ENCODE measurements at places on chromosomes 1 and 21.

DNA sequence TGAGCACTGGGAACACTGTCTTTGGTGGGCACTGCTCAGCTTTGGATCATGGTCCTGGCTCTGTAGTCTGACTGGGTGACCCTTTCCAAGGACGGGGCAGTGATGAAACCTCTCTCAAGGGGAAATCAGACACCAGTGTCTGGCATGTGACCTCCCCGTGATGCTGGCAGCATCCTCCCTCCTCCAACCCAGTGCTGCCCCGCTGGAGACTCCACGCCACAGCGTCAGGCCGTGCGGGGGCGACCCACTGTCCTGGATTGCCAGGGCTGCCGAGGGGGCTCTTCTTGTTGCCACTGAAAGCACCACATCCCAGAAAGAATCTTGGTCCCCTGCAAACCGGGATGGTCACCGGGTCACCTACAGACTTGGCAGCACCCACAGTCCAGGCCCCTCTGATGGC is 146.4 kb upstream of the ARHGEF16 start:
- DNase-seq: no peak

DNA sequence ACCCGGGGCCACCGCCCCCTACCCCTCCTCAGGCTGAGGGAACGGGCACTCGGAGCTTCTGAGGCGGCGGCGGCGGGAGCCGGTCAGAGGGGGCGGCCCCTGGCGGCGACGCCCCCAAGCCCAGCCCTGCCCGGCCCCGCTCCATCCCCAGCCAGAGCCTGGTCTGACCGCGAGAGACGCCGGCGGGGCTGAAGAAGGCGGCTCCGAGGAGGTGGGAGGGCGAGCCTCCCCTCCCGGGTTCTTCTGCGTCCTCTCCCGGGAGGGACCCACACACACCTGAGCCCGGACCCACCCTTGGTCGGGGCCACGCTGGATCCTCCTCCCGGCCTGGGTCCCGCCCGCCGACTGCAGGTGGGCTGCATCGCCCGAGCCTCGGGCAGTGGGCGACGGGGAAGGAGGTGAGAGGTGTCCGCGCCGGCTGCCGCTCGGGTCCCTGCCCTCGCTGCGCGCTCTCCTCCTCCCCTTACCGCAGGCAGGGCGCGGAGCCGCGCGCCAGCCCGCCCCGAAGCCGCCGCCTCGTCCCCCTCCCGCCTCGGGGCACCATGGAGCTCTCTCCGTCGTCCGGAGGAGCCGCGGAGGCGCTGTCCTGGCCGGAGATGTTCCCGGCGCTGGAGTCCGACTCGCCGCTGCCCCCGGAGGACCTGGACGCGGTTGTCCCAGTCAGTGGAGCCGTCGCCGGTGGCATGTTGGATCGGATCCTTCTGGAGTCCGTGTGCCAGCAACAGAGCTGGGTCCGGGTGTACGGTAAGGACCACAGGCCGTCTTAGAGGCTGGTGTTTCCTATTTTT is at the start of gene RASAL2:
Gene RASAL2, plus strand, starts transcription at position 154 of the 788 bp plus-strand sequence. Its CDS starts 389 bp downstream, at position 543.
- DNase-seq: no peak

GRCh38 chr1:245263529-245264095 is 108.8 kb downstream of the KIF26B start:
- no peak for DNase-seq

GRCh38 chr1:79667848-79668696 is 661.5 kb upstream of the ADGRL4 start:
- DNase-seq: no peak

GRCh38 chr1:156069490-156070455 is 8.8 kb downstream of the RAB25 start:
- no peak for DNase-seq

DNA sequence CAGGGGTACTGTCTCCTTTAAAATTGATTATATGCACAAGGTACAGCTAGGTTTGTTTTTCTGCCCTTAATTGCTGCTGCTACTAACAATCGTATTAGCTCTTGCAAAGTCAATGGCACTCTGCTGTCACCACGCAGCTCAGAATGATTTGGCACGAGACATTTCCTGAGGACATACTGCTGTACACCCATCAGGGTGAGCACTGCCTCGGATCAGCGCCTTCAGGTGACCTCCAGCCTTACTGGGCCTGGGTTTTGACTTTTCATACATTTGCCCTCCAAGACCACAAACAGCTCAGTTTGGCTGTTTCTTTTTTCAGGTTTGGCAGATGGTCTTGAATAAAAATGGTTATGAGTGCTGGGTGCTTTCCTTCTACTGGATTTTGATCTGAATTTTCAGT is 110.9 kb downstream of the NTPCR start:
- no peak for DNase-seq

DNA sequence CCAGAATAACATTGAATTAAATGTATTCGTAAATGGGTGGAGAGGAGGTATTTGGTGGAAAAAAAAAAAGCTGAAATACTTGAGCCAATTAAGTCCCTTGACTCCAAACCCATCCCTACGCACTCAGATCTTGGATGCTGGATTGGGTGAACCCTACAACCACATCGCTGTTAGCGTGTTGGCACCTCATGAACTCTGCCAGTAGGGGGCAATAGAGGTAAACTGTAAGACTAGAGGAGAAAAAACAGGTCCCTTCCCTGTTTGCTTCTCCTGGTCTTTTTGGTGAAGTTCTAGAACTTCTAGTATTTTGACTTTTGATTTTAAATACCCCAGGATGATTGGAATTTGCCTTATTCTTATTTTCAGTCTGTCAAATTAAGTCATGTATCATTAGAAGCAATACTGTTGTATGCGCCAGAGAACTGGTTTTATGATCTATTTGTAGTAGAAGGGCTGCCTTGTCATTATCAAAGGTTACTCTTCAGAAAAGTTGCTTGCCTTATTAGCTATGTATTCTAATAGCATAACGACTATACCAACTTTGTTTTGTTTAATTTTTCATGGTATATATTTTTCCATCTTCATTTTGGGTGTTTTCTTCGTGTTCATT is 1.9 kb upstream of the OR13G1 start:
- peak; percentile 1 for DNase-seq

DNA sequence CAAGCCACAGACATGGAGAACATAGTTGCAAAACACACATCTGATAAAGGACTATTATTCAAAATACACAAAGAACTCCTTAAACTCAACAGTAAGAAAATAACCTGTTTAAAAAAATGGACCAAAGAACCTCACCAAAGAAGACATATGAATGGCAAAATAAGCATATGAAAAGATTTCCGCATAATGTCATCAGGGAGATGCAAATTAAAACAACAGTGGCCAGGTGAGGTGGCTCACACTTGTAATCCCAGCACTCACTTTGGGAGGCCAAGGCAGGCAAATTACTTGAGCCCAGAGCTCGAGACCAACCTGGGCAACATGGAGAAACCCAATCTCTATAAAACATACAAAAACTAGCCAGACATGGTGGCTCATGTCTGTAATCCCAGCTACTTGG is 50.4 kb downstream of the PRPF38A start:
- no peak for DNase-seq

DNA sequence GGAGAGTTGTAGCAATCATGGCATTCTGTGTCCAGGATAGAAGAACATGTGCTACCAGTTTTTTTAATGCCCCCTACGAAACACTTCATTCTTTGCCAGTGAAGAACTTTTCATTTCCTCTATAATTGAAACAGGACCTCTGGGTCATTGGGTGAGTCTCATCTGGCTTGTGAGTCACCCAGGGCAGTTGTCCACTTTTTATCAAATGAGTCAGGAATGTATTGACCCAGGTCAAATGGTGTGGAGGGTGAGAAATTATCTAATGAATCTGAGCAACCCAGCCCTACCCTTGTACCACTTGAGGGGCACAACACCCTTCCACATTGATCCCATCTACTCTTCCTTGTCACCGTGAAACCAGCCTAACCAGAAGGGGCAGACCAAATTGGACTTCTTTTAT is 417.3 kb upstream of the PROX1 start:
- DNase-seq: no peak

GRCh38 chr1:205532996-205533735 is 28.7 kb downstream of the CDK18 start:
- DNase-seq: no peak

DNA sequence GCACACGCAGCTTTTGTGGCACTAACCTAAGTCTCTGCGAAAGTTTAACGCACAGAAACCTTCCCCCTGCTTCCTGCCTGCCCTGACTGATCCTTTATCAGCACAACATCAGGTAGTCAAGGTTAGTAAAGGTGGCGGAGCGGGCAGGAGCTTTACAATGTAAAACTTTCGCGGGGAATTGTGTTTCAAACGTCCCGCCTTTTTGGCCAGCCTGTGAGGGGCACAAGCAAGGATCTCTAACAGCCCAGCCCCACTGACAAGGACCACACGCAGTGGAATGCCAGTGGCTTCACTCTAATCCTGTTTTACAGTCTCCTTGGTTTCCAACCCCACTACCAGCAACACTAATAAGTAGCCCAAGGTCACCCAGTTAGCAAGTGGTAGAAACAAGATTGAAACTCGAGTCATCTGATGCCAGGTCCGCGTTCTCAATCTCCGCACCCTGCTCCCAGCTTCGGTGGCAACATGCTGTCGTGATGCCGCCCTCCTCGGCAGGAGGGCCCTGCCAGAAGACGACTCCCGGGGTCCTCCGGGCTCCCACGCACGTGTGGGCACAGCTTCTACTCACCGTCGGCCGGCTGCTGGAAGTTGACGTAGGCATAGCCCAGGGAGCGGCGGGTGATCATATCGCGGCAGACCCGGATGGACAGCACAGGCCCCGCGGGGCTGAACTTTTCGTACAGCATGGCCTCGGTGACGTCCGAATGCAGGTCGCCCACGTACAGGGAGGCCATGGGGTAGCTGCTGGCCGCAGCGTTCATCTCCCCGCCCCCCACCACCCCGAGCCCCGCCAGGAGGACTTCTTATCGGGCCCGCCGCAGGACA is 1.2 kb downstream of the PABPC4 start:
- DNase-seq: no peak

- peak; percentile 9 for DNase-seq
These were observed 26.9 kb upstream of the LRRC3 start for GRCh38 chr21:44428281-44428960.

- no peak for DNase-seq
These were observed 119.7 kb downstream of the ZNF326 start for GRCh38 chr1:90114521-90115141.

DNA sequence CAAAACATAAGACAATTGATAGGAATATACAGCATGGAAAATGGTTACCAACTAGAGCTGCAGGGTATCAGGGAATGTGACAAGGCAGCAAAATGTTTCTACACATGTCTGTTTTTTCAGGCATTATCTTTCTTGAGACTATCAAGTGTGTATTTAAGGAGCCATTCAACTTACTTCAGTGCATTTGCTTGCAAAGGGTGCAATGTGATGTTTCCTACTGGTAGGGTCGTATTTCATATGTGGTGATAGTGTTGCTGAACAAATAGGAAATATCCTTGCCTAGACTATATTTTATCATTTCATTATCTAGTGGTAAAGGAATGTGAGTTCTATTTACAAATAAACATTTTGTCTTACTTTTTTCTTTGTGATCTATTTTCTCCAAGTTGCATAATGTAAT is 42.4 kb downstream of the PTPRC start:
- DNase-seq: no peak

- no peak for DNase-seq
These were observed 248.6 kb upstream of the DEPDC1 start for GRCh38 chr1:68745451-68745850.

GRCh38 chr1:220113136-220113695 is 19.3 kb downstream of the IARS2 start:
- no peak for DNase-seq

GRCh38 chr1:7705048-7705907 is 65.8 kb upstream of the VAMP3 start:
- no peak for DNase-seq

GRCh38 chr21:44793592-44794374 is 7.8 kb downstream of the UBE2G2 start:
- no peak for DNase-seq

- DNase-seq: peak; percentile 87
These were observed at the start of gene ALG6 for GRCh38 chr1:63367215-63368103. ALG6 (plus strand) TSS chr1:63367627; CDS start chr1:63370978, 3,351 bp downstream.

GRCh38 chr1:196858811-196859210 is 29.0 kb upstream of the CFHR4 start:
- no peak for DNase-seq

DNA sequence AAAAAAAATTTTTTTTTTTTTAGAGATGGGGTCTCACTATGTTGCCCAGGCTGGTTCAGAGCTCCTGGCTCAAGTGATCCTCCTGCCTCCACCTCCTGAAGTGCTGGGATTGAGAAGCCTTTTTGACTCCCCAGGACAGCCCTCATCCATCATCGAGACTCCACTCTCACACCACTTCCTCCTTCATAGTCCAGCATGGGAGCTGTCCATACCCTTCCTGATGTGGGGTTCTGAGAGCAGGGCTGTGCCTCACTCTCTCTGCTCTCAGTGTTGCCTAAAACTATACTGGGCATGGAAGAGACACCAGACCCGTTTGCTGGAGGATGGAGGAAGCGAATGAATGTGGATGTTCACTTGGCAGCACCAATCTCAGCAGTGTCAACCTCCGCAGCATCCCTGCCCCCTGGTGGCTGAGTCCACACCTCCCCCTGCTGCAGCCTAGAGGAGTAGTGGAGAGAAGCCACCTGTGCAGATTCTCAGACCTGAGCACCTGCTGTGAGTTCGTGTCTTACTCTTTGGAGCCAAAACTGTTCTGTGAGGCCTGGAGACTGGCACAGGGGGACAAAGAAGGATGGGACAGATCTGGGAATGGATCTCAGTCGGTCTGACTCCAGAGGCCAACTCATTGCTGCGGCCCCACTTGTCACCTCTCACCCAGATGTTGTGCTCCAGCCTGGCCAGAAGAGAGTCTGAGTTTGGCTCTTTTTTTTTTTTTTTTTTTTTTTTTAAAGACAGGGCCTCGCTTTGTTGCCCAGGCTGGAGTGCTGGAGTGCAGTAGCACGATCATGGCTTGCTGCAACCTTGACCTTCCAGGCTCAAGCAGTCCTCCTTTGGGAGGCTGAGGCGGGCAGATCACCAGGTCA is 17.7 kb downstream of the TINAGL1 start:
- DNase-seq: peak; percentile 51

- DNase-seq: no peak
These were observed 19.5 kb upstream of the CREG1 start for GRCh38 chr1:167573035-167573434.

DNA sequence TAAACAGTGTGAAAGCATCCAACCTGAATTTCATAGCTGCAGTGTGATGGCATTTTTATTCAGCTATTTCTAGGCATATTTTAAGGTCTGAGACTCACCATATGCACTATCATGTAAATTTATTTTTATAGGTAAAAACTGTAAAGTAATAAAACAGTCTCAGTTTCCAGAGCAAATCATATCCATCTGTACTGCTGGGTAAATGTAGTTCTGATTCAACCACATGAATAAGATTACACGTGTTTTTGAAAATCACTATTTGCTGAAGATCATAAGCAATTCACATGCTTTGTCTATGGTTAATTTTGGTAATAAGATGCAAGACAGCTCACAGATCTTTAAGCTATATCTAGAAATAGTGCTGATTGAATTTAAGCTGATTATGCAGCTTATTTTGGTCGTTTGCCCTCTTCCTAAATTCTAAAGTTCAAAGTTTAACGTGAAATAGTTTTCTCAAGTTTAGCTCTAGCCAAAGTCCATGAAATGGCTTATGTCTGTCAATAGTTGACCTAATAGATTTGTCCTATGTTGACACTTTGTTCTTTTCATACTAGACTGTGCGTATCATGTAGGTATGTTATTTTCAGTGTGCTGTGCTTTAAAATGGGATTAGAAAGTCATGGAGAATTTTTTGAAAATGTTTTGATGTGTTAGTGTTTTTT is 489.0 kb downstream of the USP25 start:
- no peak for DNase-seq
